Activated naive CD4-positive, alpha-beta T cell (primary cell): ENCODE measurements at places on chromosomes 4 and X.

DNA sequence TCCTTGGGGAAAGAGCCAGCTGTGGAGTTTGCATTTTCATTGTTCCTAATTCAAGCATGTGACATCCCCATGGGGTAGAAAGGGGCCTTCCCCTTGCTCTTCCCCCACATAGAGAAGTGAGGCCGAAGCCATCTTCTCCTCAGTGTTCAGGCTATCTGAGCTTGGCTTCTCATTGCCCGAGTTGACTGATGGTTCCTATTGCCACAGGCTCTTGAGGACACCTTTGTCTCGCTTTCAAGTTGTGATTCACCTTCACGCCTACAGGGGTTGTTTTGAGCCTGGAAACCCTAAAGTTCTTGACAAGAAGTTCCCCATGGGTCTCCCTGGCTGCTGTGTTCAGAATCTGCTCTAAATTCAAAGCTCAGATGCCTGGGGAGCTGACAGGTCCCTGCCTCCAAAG is 25.0 kb downstream of the CCNQ start:
- DNase-seq = no peak

DNA sequence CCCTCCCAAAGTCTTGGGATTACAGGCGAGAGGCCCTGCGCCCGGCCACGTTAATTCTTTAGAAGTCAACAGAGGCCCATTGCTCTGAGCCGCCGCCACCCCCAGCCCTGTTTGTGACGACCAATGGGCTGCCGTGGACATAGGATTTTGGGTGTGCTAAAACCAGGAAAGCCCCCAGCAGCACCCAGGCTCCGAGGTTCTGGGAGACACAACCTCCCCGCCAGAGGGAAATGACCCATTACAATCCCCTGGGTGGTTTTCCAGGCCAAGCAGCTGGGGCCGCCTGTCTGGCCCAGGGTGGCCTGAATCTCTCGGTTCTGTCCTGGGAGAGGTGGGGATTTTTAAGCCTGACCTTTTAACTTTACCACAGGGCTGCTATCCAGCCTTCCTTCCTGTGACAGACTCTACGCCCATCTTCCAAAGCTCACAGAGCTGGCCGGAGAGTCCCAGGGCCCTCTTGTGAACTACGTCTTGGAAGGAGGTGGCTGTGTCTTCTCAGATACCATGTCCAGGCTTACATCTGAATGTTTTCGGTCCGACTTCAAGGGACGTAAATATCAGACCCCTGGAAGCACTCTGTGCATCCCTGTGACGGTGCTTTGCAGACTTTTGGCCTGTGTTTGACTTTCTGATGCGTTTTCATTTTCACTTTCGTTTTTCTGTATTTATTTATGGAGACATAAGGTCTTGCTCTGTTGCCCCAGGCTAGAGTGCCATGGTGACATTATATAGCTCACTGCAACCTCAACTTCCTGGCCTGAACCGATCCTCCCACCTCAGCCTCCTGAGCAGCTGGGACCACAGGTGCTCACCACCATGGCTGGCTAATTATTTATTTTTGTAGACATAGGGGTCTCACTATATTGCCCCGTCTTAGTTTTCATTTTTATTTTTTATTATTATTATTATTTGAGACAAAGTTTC is 36.0 kb downstream of the P2RY8 start:
- no peak for DNase-seq

GRCh38 chr4:154743683-154744340 is at the start of gene LRAT:
Gene LRAT, plus strand, starts transcription at chr4:154744000. Its CDS starts 327 bp downstream, at chr4:154744327.
- peak; percentile 11 for DNase-seq

DNA sequence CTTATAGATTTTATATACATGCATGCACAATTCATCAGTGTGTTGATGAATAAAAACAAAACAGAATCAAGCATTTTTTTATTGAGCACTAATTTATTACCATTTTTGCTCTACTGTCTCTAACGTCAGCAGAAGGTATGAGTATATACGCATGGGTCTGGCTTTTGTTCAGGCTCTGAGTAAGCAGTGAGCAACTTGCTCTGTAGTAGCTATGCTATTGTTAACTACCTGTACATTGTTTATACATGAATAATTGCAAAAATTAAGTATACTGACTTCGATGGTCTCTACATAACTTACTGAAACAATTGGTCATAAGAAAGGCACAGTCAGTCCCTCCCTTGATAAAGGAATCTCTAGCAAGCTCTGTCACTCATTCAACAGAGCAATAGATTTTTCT is 122.9 kb downstream of the RS1 start:
- no peak for DNase-seq

GRCh38 chr4:114599231-114599902 is 760 bp downstream of the UGT8 start:
- no peak for DNase-seq

DNA sequence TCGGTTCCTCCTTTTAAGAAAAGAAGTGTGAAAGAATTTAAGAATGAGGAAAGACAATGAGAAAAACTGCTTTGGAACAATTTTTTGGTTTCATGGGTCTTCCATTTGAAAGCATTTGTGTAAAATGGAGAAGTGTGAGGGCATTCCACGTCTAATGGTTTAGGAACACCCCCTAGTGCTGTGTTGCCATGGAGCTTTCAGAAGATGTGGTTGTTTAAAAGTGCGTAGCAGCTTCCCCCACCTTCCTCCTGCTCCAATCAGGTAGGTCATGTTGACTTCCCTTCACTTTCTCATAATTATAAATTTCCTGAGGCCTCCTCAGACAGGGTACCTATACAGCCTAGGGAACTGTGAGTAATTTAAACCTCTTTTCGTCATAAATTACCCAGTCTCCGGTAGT is 50.0 kb downstream of the UGT2B10 start:
- DNase-seq = no peak

DNA sequence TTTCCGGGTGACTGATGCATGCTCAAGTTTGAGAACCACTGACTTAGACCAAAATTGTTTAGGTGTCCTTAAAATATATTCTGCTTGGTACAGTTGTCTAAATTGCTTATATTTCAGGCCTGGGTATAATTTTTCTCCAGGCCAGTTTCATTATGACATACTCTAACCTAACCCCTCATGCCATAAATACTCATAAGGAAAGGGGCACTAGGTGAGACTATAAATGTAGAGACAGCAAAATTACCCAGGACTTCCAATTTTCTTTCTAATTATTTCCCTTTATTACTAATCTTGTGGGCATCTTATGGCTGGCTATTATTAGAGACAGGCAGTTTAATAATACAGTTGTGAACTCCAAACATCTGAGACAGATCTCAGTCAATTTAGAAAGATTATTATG is 150.2 kb downstream of the RRAGB start:
- no peak for DNase-seq

- DNase-seq = no peak
Measured at GRCh38 chr4:126564283-126564854, 1068.4 kb upstream of the INTU start.

DNA sequence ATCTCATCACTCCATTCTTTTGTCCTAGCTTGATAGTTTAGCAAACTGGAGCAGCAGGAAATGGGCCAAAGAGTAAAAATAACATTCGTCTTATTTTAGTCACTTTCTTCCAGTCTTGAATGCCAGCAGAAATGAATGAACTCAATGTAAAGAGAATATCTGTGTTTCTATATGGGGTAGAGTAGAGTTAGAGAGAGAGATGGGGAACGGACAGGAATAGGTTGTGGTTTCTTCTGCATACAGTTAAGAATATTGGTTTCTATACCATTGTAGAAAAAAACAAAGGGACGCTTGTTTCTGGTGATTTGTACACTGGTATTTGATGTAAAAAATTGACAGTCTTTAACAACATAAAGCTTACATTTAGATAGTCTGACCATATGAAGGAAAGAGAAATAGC is 8.9 kb downstream of the GPR174 start:
- DNase-seq = no peak
